CD14-positive monocyte (primary cell): ENCODE measurements at places on chromosomes 16 and 17. TPM values are rescaled to one million over a fixed set of nuclear protein-coding genes. Genes with fewer than 3 reads are reported as not detected.

CCL8 gene
- polyA plus RNA-seq = 0.17 and 0.27 TPM in 2 replicates

PNMT gene
- polyA plus RNA-seq = not detected in 2 replicates

FOXJ1 gene
- polyA plus RNA-seq = not detected in 2 replicates

PMP22 gene
- polyA plus RNA-seq = 1.3 TPM

CTRL gene
- 17.4 and 18.5 TPM in 2 replicates for polyA plus RNA-seq

ST6GALNAC2 gene
- 8.3 TPM for polyA plus RNA-seq

TBC1D3E gene
- polyA plus RNA-seq = not detected

TAC4 gene
- not detected for polyA plus RNA-seq

TNFSF12 gene
- 98.3 and 134 TPM in 2 replicates for polyA plus RNA-seq

TENT4B gene
- 5.2 and 9.0 TPM in 2 replicates for polyA plus RNA-seq

MMP15 gene
- not detected for polyA plus RNA-seq

OSGIN1 gene
- 2.0 and 3.3 TPM in 2 replicates for polyA plus RNA-seq

CRYM gene
- polyA plus RNA-seq = not detected
